ENCODE measurements at places on chromosomes 2 and 18. TPM values are rescaled to one million over a fixed set of nuclear protein-coding genes. Genes with fewer than 3 reads are reported as not detected.
A peak's percentile ranks its signal among the peaks of the same experiment; 100 is the strongest.

The ILKAP gene
- 133 TPM for total RNA-seq

- DNase-seq, result no peak
Observed at GRCh38 chr2:241992753-241993152, 123.2 kb downstream of the RTP5 start.

The RIT2 gene
- not detected for total RNA-seq

- DNase-seq, result peak; percentile 94
Observed at GRCh38 chr2:127081826-127082633, 24.9 kb downstream of the BIN1 start.

- no peak for DNase-seq
Observed at GRCh38 chr2:135162786-135163185, 110.7 kb downstream of the RAB3GAP1 start.

The GPC1 gene
- total RNA-seq, result 0.39 TPM

DNA sequence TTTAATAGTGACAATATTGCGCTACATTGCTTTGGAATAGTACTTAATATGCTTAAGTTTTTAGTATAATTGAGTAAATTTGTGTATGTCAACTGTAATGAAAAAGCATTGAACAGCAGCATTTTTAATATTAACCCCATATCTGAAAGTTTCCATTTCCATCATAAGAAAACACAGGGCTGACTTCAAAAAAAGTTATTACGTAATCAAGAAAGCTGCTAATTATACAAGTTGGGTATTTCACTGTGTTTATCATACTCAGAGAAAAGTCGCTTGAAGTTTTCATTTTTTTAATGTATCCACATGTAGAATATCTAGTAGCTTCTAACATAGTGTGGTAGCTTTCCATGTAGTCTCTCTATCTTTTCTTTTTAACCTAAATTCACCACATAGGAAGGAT lies 146.5 kb downstream of the PKP4 start:
- DNase-seq, result no peak

- no peak for DNase-seq
Observed at GRCh38 chr2:101750688-101751087, 53.2 kb downstream of the MAP4K4 start.

The CROCC2 gene
- not detected for total RNA-seq

GRCh38 chr2:101116841-101117552 lies 34.2 kb downstream of the TBC1D8 start:
- DNase-seq, result no peak

DNA sequence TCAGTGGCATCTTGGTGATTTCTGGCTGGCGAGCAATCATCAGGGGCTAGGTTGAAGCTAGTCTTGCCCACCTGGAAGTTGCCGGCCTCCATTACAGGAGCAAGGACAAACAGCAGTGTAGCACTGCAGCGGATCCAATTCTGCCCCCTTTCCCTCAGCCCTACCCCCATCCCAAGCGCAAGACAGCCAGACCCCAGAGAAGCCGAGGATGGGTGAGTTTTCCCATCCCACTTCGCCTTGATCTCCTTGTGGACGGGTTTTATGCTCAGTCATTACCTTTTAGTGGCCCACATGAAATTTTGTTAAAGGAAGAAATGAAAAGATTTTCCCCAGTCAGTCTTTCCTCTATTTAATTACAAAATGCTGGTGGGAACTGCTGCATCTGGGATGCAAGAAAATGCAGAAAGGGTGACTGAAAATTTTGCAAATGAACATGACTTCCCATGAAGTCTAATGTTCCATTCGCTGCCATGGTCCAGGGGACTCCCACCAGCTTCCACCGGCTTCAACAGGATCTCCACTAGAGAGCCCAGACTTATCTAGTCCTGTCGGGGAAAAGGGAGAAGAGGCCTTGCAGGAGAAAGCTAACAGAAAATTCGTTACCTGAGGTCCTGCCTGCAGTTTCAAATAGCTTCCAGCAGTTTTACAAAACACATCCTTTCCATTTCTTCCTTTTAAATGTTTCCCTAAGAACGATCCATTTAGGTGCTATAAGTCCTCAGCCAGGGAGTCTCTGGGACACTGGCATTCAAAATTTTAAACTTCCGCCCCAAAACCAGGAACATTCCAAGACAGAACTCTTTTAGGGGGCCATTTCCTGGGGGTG lies 1.9 kb upstream of the HOXD9 start:
- DNase-seq, result no peak

DNA sequence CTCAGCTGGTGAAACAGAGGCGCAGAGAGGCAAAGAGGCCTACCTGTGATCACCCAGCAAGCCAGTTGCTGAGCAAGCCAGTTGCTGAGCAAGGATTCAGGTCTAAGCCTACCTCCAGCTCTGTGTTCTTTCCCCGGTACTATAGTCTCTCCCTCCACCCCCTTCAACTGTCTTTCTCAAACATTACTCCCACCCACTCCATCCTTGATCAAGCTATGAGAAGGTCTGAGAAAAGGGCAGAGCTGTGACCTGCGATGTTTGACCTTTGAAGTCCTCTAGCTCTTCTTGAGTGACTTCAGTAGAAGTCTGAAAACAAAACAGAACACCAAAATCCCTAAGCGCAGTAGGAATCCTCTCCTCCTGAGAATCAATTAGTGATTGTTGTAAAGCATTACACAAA lies 665.2 kb upstream of the ID2 start:
- no peak for DNase-seq

- DNase-seq, result no peak
Observed at GRCh38 chr2:11128243-11128951, 26.9 kb upstream of the SLC66A3 start.

- no peak for DNase-seq
Observed at GRCh38 chr2:109674894-109675534, 60.9 kb downstream of the SOWAHC start.

DNA sequence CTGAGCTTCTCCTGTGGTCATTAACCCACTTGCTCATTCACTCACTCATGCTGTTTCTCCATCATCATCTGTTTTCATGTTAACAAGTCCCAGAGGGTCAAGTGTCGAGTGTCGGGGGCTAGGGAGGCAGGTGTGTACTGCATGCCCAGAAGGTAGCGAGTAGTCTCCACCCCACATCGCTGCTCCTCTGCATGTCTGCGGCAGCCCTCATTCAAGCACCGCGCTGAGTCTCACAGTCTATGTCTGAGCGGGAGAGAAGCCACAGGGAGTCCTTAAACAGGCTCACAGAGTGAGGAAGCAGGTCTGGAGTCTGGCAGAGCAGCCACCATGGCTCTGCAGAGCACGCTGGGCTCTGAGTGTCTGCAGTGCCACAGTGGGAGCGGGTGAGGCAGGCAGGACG lies 121.3 kb upstream of the IL1R2 start:
- DNase-seq, result no peak

The LCT gene
- 0.06 TPM for total RNA-seq

The IL36B gene
- not detected for total RNA-seq

GRCh38 chr2:217938036-217938435 lies 64.8 kb downstream of the TNS1 start:
- DNase-seq, result no peak

DNA sequence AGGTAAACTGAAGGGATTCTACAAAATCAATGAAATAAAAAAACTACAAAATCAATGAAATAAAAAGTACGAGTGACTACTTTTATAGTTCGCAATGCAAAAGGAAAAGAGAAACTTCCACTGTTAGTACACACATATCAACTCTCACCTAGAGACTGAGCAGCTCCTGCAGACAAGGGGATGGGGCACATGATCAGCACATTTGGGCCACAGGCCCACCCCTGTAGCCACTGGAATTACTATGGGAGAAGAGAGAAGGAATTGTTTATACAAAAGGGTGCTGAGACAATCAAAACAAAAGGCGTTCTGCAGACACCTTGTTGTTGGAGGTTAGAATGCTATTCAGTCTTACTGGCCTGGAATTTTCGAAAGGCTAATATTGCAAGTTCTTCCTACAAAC lies 34.7 kb upstream of the CD226 start:
- no peak for DNase-seq

- peak; percentile 9 for DNase-seq
Observed at GRCh38 chr2:37934591-37935513, 9.8 kb downstream of the RMDN2 start.

- no peak for DNase-seq
Observed at GRCh38 chr18:23688528-23688927, 725 bp upstream of the LAMA3 start.

- DNase-seq, result no peak
Observed at GRCh38 chr2:197866455-197866854, 62.1 kb downstream of the PLCL1 start.

The FABP1 gene
- not detected for total RNA-seq

DNA sequence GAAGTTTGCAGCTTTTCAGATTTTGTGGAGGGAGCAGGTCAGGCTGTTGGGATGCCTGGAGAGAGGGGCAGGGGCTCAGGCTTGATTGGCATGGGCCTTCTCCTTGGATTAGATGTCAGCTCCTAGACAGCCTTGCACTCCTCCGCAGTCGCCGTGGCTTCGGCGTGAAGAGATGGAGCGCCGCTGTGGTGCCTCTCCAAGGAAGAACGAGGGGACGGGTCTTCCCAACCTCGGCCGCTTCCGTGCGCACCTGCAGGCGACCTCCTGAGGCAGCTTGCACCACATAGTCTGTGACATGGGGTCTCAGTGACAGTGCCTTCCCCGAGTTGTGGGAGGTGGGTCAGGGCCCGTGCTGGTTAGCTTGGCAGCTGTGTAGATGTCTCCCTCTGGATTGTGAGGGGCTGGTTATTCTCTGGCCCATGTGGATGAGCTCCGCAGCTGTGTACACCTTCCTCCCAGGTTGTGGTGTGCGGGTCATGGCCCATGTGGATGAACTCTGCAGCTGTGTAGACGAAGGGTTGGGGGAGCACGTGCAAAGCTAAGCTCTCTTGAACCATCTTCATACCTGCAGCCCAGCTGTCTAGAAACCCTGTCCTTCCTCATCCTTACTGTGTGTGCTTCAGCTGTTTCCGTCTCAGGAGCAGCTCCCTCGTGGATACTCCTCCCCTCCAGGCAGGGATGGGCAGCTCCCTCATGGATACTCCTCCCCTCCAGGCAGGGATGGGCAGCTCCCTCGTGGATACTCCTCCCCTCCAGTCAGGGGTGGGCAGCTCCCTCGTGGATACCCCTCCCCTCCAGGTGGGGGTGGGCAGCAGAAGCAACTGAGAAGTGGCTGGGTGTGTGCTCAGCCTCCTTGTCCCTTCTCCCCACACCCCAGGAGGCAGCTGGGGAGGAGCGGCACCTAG lies 170.3 kb downstream of the LDLRAD4 start:
- no peak for DNase-seq

GRCh38 chr2:69993708-69994107 lies 32.3 kb upstream of the ASPRV1 start:
- no peak for DNase-seq

GRCh38 chr2:38277245-38278116 lies 99.6 kb downstream of the ATL2 start:
- DNase-seq, result no peak

DNA sequence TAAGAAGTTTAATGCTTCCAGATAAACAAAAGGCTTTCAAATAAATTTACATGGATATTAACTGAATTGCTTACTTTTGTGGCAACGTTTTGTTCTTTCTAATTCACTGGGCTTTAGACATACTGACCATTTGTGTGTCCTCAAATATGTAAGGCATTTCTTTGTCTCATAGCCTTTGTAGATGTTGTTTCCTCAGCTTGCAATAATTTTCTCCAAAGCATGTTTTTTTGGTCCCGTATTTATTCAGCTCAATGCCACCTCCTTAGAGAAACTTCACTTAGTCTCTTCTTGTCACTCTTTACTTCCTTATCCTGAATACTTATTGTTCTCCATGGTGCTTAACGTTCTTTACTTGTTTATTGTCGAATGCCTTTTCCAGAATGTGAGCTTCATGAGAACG lies 98.5 kb downstream of the NUP35 start:
- no peak for DNase-seq

The HOXD12 gene
- not detected for total RNA-seq

DNA sequence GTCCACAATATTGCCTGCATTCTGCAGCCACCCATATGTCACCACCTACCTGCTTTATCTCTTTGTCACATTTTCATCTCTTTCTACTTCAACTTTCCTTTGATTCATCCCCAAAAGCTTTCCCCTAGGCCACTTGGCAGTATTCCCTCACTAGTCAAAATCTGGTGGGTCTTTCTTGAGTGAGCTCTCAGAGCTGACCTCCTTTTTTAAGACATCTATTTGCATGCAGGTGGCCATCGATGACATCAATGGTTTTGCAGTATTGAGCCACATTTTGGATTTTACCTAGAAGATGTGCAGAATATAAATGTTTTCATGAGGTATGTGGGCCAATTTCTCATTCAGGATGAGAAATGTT lies 133.4 kb upstream of the REG3A start:
- DNase-seq, result no peak

The ACVR1C gene
- 2.4 TPM for total RNA-seq

- no peak for DNase-seq
Observed at GRCh38 chr18:37568671-37569070, 3.1 kb upstream of the CELF4 start.

The IL37 gene
- not detected for total RNA-seq

- DNase-seq, result no peak
Observed at GRCh38 chr2:87401726-87402345, 346.1 kb upstream of the PLGLB2 start.

- no peak for DNase-seq
Observed at GRCh38 chr2:219404291-219404910, 13.8 kb upstream of the DES start.

GRCh38 chr2:165293440-165294420 lies 54.5 kb downstream of the SCN2A start:
- no peak for DNase-seq

The CNTNAP5 gene
- not detected for total RNA-seq

- DNase-seq, result no peak
Observed at GRCh38 chr2:160096409-160096808, 34.0 kb upstream of the PLA2R1 start.

GRCh38 chr2:222715742-222716141 lies 44.3 kb downstream of the MOGAT1 start:
- no peak for DNase-seq

The IKZF2 gene
- 14.6 TPM for total RNA-seq

DNA sequence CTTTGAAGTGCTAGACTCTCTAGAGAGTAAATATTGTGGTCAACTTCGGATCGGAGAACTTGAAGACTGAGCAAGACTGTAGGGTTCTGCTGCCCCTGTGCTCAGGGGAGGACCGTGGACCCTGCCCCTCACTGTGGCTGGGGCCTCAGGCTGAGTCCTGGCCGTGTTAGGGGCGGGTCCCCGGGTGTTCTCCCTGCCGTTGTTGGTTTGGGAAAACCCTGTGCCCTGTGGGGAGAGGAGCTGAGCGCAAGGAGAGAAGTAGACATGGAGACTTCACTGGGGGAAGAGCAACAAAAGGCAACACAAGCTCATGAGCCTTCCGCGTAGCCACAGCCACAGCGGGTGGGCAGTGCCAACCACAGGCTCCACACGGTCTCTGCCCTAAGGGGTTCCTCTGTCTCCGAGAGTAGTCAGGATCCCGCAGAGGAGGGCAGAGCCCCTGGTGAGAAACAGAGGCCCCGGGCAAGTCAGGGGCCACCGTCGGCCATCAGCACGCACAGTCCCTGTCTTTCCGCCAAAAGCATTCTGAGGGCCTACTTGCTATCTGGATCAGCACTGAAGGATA lies 53.1 kb downstream of the NTSR2 start:
- DNase-seq, result no peak

DNA sequence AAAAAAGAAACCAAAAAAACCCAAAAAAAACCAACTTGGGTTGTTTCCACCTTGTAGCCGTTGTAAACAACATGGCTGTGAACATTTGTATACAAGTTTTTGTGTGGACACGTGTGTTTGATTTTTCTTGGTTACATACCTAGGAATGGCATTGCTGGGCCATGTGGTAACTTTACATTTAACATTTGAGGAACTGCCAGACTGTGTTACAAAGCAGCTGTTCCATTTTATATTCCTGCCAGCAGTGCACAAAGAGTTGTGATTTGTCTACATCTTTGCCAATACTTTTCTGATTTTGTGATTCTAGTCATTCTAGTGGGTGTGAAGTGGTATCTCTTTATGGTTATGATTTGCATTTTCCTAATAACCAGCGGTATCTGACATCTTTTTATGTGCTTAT lies 22.5 kb downstream of the LPIN1 start:
- DNase-seq, result no peak

- no peak for DNase-seq
Observed at GRCh38 chr2:141565597-141565996, 565.2 kb downstream of the LRP1B start.
